ENCODE measurements at places on chromosomes 2 and 18. TPM values are rescaled to one million over a fixed set of nuclear protein-coding genes. Genes with fewer than 3 reads are reported as not detected.

GRCh38 chr2:135164431-135164830 is 112.3 kb downstream of the RAB3GAP1 start:
- no peak for DNase-seq

- DNase-seq = no peak
Measured at GRCh38 chr2:62475172-62476011, 30.6 kb downstream of the TMEM17 start.

DNA sequence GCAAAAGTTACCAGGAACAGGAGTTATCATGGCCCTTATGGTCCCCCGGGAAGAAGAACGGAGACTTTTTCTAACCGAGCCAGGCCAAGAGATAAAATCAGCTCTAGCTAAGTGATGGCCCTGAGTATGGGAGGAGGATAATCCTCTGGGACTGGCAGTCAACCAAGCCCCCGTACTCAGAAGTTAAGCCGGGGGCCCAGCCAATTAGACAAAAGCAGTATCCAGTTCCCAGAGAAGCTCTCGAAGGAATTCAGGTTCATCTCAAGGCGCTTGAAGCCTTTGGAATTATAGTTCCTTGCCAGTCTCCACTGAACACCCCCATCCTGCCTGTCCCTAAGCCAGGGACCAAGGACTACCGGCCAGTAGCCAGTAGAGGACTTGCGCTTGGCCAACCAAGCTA is 365.3 kb upstream of the TCF4 start:
- DNase-seq = no peak

- no peak for DNase-seq
Measured at GRCh38 chr2:131067465-131068125, 25.7 kb downstream of the FAM168B start.

DNA sequence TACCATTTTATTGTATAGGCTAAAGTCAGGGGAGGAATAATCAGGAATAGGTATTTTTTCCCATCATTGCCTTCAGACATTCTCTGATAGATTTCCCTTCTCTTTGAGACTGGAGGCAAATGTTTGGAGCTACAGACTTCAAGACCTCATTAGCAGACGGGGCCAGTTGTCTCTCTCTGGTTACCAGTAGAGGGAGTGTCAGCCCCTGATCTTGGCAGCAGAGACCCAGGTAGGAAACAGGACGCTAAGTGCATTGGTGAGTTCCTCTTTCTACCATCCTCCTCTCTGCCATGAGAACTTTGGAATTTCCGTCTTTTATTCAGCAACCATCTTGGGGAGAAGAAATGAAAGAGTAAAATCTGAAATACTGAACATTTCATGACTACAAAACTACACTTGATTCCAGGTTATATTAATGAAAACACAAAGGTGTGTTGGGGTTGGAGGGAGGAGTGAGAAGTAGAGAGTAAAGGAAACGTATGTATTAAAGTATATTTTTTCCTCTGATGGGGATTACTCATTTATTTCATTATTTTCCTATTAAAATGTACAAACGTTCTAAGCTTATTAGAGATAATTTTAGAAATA is 186.2 kb upstream of the GCFC2 start:
- no peak for DNase-seq

- no peak for DNase-seq
Measured at GRCh38 chr2:150732064-150732463, 244.6 kb upstream of the RND3 start.

DNA sequence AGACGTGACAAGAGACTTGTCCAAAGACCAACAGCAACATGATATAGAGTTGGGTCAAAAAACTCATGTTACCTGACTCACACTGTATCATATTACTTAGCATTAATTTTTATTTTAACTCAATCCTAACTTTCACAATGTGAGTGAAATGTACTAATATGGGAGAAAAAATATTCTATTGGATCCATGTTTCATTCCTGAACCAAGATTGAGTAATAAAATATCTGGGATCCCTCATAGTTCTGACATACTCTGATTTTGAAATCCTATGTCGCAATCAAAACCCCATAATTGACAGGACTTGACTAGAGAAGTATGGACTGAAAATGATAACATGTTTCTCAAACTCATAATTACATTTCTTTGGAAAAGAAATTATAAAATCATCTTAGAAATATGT is 190.4 kb downstream of the RIT2 start:
- DNase-seq = no peak

GRCh38 chr2:112933261-112933660 is 22.3 kb downstream of the IL37 start:
- DNase-seq = no peak

- no peak for DNase-seq
Measured at GRCh38 chr2:25744055-25744454, 70.7 kb upstream of the DTNB start.

DNA sequence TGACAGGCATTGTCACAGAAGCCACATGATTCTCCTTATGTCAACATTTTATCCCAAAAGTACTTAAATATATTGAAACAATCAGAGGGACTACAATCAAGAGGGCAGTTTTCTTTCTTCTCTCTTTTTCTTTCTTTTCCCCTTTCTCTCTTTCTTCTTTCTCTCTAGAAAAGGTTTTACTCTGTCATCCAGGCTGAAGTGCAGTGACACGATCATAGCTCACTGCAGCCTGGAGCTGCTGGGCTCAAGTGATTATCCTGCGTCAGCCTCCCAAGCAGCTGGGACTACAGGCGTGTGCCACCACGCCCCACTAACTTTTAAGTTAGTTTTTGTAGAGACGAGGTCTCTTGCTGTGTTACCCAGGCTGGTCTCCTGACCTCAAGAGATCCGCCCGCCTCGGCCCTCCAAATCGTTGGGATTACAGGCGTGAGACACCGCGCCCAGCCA is 1.0 kb upstream of the PRKD3 start:
- DNase-seq = no peak

DNA sequence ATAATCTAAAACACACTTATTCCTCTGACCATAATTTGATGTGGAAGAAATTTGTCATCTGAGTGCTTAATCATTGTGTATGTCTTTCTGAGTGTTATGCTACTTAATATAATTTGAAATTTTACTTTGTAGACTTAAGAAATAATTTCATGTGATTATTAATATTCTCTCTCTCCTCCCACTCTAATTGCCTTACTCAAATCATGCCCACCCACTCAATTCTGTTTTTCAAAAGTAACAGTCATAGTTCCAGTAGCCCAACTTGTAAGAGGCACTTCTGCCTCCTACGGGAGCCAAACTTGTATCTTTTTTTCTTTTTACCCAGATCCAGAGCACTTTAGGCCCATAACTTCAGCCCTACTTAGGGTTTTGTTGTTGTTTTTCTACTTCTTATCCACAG is 18.5 kb upstream of the KYNU start:
- no peak for DNase-seq

- DNase-seq = no peak
Measured at GRCh38 chr2:152407204-152407721, 72.3 kb downstream of the FMNL2 start.

DNA sequence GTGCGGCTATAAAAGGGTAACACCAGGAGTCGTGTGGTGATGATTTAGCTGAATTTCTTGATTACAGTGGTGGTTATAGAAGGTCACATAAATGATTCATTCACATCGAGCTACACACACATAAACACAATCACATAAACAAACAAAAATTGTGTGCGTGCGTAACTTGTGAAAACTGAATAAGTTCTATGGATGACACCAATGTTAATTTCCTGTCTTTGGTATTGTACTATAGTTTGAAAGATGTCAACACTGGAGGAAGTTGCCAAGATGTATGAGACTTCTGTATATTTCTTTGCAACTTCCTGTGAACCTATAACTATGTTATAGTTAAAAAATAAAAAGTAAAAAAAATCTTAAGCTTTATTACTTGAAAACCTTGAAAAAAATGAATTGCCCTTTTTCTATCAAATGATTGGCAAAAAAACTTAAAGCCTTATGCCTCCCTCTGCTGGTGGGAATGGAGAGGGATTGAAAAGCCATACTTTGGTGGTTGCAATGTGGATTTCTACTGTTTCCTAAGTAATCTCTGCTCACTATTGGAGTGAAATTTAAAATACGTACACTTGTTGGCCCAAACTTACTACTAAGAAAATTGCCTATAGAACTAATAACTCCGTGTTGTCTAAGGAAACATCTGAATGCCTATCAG is 227.7 kb downstream of the RPIA start:
- DNase-seq = no peak

DNA sequence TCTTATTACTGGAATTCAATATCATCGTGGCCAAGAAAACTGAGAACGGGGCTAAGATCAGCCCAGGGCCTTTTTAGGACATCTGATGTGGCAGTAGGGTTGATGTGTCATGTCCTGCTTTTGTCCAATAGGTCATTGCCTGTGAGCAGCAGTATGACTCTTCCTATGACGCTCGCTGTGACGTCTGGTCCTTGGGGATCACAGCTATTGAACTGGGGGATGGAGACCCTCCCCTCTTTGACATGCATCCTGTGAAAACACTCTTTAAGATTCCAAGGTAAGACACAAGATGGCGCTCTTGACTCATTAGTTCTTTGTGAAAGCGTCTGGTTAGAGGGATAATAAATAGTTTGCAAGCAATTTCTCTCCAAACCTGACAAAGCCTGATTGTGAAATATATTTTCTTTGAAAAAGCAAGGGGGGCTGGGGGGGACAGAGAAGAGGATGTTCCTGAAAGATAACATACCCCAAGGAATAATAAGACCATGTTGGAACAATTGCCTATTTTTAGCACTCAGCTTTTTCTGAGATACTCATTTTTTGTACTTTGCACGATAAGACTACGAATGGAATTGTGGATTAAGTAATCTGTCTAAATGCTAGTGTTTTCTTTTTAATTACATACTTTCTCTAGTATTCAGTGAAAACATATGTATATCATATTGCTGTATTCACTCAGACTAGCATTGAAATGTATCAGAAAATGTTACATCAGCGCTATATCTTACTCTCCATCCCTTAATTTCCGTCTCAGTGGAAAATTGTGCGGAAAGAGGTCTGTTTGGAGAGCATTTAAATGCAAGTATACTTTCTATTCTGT is 58.1 kb downstream of the MYO3B start:
- no peak for DNase-seq

DNA sequence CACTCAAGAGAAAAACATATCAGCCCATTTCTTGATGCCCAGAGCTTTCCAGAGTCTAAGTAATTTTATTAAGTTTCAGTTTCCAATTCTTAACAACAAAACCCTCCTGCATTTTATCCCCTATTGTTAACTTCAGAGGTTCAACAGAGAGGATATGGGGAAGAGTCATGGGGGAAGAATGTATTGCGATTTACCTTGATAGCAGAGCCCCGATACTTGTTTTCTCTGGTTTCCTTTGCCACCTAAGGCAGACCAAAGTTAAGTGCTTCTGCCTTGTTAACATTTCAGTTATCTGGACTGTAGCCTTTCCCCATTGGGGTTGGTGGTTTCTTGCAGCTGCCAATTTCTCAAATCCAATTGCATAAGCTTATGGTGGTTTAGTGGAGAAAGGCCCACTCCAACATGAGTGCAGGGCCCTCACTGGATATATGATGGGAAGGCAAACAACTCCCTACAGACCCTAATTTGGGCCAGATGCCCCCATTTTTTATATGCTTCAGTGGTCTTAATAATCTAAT is 82.0 kb upstream of the ITGB6 start:
- no peak for DNase-seq

DNA sequence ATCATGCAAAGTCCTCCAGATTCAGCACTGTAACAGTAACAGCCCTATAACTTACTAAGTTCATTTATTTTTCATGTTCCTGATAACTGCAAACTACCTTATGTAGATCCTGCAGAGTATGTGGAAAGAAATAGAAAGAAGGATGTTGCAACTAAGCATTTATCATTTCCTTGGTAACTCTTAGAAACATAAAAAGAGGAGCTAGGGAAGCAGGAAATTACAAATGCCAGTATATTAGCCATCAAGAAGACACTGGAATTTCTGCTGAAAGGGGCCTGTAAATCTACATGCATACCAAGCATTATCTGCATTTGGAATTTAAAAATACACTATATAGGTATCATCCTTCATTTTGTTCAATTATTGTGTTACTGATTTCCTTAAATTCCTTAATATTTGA is 66.8 kb downstream of the PDE11A start:
- no peak for DNase-seq

DNA sequence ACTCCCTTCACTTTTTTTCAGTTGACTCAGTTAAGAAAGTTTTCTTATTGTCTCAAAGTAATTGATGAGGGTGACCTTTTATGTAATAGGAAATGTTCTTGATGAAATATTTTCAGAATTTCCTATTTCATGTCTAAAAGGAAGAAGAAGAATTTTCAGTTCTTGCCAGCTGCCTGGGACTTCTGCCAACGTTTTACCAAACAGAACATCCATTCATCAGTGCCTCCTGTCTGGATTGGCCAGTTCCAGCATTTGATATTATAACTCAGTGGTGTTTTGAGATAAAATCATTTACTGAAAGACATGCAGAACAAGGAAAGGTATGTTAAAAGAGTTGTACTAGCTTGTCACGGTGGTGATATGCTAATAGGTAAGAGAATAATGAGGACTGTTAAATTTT is 104.7 kb upstream of the MYO3B start:
- DNase-seq = no peak

- no peak for DNase-seq
Measured at GRCh38 chr2:226295123-226295522, 504.5 kb downstream of the IRS1 start.

- no peak for DNase-seq
Measured at GRCh38 chr2:226030369-226030768, 630.9 kb downstream of the NYAP2 start.

GRCh38 chr18:60698901-60699300 is 326.3 kb upstream of the MC4R start:
- no peak for DNase-seq

FSIP2 gene
- total RNA-seq = 0.81 TPM

CAD gene
- 27.4 TPM for total RNA-seq

C1QL2 gene
- total RNA-seq = not detected

RTKN gene
- total RNA-seq = 16.8 TPM

HOXD9 gene
- 7.9 TPM for total RNA-seq

USP40 gene
- total RNA-seq = 25.9 TPM

ANKRD30BL gene
- total RNA-seq = not detected

CENPA gene
- total RNA-seq = 1.2 TPM

UCN gene
- 1.2 TPM for total RNA-seq

HOXD13 gene
- not detected for total RNA-seq

FOXI3 gene
- not detected for total RNA-seq

All from posterior vena cava (tissue), 2 donors.